Activated T-cell treated with anti-CD3 and anti-CD28 coated beads, Interleukin-2, amount 50 U/mL, for 72 hours (primary cell): ENCODE measurements at places on chromosomes 12 and 14. TPM values are rescaled to one million over a fixed set of nuclear protein-coding genes. Genes with fewer than 3 reads are reported as not detected.

- no peak for DNase-seq
- no peak overlapping the region for H3K27ac ChIP-seq
- H3K4me3 ChIP-seq: no peak overlapping the region
Observed at GRCh38 chr12:58883576-58884334, 36.5 kb downstream of the LRIG3 start.

DNA sequence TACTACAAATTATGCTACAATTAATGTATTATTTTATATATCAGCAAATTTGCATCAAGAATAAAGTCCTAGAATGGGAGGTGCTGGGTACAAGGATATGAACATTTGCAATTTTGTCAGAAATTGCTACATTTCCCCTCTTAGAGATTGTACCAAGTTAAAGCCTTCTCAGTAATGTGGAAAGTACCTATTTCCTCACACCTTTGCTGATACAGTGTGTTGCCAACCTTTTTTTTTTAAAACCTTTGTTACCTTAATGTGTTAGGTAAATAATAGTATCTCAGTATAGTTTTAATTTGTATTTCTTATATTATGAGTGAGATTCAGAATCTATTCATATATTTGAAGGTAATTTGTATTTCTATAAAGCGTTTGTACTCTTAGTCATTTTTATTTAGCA, 95.4 kb upstream of the HIF1A start:
- H3K4me1 ChIP-seq: peaks cover 60% of the 10 kb centered on the region
- H3K4me3 ChIP-seq: no peak overlapping the region

DNA sequence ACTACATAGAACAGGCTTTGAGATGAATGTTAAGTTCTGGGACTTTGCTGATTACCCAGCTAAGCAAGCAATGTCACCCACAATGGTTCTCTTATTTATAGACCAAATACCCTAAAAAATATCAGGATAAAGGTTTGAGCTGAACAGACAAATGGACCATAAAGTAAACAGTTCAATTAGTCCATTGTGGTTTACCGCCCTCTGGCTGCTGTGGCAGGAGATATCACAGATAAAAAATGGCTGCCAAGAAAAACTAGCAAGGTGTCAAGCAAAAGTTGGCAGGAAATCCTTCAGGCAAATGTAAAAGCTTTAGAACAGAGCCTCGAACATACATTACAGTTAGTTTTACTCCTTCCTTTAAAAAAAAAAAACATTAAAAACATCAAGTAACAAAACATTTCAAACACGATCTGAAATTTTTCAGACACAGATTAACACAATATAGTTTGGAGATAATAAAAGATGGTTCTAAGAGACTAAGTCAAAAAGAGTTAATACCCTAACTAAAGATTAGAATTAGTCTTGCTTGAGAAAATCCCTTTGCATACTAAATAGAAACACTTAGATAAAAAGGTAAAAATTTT, 41.3 kb downstream of the MED13L start:
- H3K4me1 ChIP-seq: peaks cover 30% of the 10 kb centered on the region
- no peaks in the 10 kb centered on the region for H3K36me3 ChIP-seq
- peak; percentile 27 for DNase-seq
- peak overlapping the region; percentile 68 for H3K4me3 ChIP-seq
- H3K27me3 ChIP-seq: no peaks in the 10 kb centered on the region

DNA sequence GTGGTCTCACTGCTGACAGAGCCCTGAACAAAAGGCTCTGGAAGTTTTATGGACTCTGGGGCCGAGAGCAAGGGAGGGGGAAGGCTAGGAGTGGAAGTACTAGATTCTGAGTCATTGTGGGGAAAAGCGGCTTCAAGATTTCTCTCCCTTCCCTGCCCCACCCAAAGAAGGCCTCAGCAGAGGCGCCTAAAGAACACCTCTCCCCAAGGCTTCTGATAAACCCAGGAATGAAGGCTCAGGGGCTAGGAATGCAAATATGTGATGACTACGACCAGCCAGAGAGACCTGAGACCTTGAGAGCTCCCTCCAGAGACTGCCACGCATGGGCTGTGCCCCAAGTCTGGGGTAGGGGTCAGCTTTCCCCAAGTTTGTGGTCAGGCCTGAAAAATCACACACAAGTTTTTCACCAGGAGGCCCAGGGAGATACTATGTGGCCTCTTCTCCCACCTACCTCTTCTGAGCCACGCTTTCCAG, 130.7 kb upstream of the HIF1A start:
- H3K4me1 ChIP-seq: peaks cover 90% of the 10 kb centered on the region
- H3K27me3 ChIP-seq: no peaks in the 10 kb centered on the region
- H3K36me3 ChIP-seq: peaks cover 2% of the 10 kb centered on the region
- no peak for DNase-seq

DNA sequence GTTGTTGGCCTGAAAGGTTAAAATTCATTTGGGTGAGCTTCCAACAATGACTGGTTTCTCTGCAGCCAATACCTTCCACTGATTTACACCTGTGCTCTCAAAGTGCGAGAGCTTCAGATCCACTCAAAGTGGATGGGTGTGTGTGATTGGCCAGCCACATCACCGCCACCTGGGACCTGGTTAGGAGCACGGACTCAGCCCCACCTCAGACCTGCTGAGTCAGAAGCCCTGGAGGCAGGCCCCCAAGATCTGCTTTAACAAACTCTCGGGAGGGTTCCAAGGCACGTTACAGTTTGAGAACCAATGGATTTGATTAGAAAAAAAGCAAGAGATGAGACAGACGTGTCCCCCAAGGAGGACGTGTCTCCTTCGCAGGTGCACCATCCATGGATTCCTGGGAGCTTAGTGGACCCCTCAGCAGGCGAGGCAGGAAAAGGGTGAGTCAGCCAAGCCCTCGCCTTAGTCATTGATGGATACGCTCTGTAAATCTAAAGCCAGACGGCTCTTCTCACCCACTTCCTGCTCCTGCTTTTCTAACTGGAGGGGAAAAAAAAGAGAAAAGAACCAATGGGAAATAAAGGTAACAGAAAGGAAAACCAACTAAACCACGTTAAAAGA, 24.5 kb downstream of the FZD10 start:
- H3K27me3 ChIP-seq: peaks cover 5% of the 10 kb centered on the region
- DNase-seq: no peak
- no peaks in the 10 kb centered on the region for H3K4me1 ChIP-seq
- H3K36me3 ChIP-seq: no peaks in the 10 kb centered on the region
- no peak overlapping the region for H3K4me3 ChIP-seq

- DNase-seq: peak; percentile 61
- no peak overlapping the region for H3K27ac ChIP-seq
- H3K4me3 ChIP-seq: no peak overlapping the region
- H3K4me1 ChIP-seq: peaks cover 6% of the 10 kb centered on the region
- H3K36me3 ChIP-seq: no peaks in the 10 kb centered on the region
- peaks cover 17% of the 10 kb centered on the region for H3K27me3 ChIP-seq
Observed at GRCh38 chr12:6062757-6063735, 61.4 kb downstream of the VWF start.

GRCh38 chr14:104973385-104974145, 4.6 kb downstream of the AHNAK2 start:
- H3K4me3 ChIP-seq: no peak overlapping the region
- peaks cover 23% of the 10 kb centered on the region for H3K27me3 ChIP-seq
- no peak for DNase-seq
- no peaks in the 10 kb centered on the region for H3K36me3 ChIP-seq
- no peak overlapping the region for H3K27ac ChIP-seq
- H3K4me1 ChIP-seq: peaks cover 8% of the 10 kb centered on the region

- no peak overlapping the region for H3K27ac ChIP-seq
- H3K27me3 ChIP-seq: no peaks in the 10 kb centered on the region
- H3K36me3 ChIP-seq: no peaks in the 10 kb centered on the region
- no peaks in the 10 kb centered on the region for H3K4me1 ChIP-seq
Observed at GRCh38 chr12:27667540-27667939, 28.7 kb upstream of the REP15 start.

GRCh38 chr12:85617307-85618091, 218.7 kb downstream of the RASSF9 start:
- H3K4me3 ChIP-seq: no peak overlapping the region
- no peaks in the 10 kb centered on the region for H3K4me1 ChIP-seq
- DNase-seq: no peak

Gene MIA2
- total RNA-seq: 54.5 TPM

Gene TAS2R31
- 1.9 TPM for total RNA-seq

Gene FGD4
- 1.7 TPM for total RNA-seq

Gene AMDHD1
- total RNA-seq: 2.2 TPM

Gene CLEC4D
- not detected for total RNA-seq

Gene ACSM4
- total RNA-seq: not detected
